Peyer's patch (tissue), 4 donors: ENCODE measurements at places on chromosomes 3 and 15.

DNA sequence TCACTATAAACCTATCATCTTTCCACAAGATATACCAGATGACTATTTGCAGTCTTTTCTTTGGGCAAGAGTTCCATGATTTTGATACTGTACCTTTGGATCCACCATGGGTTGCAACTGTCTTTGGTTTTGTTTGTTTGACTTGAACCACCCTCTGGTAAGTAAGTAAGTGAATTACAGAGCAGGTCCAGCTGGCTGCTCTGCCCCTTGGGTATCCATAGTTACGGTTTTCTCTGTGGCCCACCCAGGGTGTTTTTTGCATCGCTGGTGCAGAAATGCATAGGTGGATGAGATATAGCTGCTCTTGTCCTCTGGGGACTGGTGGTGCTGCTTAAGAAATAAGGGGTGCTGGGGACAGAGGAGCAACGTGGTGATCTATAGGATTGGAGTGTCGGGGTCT is 33.8 kb downstream of the CHDH start:
- no peaks in the 10 kb centered on the region for H3K27me3 ChIP-seq
- no peak overlapping the region for H3K27ac ChIP-seq
- H3K36me3 ChIP-seq: no peaks in the 10 kb centered on the region
- no peak for DNase-seq

DNA sequence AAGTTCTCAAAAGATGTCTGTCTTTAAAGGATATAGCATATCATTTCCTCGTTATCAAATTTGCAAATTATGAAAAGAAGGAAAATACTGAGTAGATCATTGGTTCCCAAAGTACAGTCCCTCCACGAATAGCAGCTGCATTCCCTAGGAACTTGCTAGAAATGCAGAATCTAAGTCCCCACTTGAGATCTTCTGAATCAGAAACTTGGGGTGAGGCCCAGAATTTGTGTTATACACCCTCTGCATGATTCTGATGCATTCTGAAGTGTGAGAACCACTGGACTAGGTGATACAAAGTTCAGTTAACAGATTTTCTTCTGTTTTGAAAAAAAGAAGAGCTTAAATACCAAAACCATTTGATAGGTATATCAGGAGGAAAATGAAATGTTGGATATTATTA is 77.1 kb downstream of the SLC25A26 start:
- no peak overlapping the region for H3K4me3 ChIP-seq
- H3K27me3 ChIP-seq: no peaks in the 10 kb centered on the region
- H3K4me1 ChIP-seq: no peaks in the 10 kb centered on the region
- no peak for DNase-seq
- H3K36me3 ChIP-seq: no peaks in the 10 kb centered on the region

DNA sequence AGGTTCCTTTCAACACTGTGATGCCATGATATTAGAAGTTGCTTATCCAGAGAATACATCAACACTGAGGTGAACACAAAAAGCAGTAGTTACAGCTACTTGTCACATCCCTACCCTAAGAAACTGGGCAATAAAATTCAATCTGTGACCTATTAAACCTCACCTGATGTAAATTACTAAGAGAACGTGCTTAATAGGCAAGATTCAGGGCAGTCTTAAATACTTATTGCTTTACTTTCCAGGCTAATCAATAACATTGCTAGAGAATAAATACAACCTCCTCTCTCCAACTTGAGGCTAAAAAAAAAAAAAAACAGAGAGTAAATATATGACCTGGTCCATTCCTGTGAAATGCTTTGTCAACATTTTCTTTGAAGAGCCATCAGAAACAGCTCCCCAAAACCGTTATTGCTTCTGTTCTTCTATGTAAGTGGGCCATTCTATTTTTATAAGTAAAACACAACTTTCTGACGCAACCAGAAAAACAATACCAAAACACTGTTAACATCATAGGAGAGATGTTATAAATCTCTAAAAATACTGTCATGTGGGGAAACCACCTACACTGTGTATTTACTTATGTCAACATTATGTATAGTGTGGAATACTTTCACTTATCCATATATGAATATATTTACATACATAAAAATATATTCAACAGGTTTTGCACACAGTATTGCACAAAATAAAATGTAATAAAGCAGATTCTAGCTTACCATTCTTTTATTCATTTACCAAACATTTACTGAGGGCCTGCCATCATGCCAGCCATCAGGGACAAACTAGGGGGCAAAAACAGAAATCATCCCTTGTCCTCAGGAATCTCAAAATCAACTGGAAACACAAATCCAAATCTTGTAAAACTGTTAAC is 2.7 kb downstream of the NKIRAS1 start:
- no peak overlapping the region for H3K27ac ChIP-seq
- H3K27me3 ChIP-seq: no peaks in the 10 kb centered on the region
- H3K4me3 ChIP-seq: no peak overlapping the region
- DNase-seq: no peak
- H3K36me3 ChIP-seq: peaks cover 24% of the 10 kb centered on the region

DNA sequence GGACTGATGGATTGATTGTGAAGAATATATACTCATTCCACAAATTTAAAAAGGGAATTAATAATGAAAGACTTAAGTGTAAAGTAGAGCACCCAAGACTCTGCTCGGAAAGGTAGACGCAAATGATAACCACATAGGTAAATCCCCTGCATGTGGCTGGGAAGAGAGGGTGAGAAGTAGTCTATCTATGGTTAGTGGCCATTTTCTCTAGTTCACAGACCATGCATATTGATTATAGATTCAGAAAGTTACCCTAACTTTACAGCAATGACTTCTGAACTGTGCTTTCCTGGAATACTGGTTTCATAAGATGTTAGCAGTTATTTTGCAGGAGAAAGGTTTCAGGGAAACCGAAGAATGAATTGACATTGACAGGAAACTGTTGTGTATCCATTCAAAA is 51.7 kb downstream of the CASR start:
- no peaks in the 10 kb centered on the region for H3K36me3 ChIP-seq
- no peak overlapping the region for H3K27ac ChIP-seq
- H3K4me1 ChIP-seq: no peaks in the 10 kb centered on the region
- H3K27me3 ChIP-seq: no peaks in the 10 kb centered on the region

DNA sequence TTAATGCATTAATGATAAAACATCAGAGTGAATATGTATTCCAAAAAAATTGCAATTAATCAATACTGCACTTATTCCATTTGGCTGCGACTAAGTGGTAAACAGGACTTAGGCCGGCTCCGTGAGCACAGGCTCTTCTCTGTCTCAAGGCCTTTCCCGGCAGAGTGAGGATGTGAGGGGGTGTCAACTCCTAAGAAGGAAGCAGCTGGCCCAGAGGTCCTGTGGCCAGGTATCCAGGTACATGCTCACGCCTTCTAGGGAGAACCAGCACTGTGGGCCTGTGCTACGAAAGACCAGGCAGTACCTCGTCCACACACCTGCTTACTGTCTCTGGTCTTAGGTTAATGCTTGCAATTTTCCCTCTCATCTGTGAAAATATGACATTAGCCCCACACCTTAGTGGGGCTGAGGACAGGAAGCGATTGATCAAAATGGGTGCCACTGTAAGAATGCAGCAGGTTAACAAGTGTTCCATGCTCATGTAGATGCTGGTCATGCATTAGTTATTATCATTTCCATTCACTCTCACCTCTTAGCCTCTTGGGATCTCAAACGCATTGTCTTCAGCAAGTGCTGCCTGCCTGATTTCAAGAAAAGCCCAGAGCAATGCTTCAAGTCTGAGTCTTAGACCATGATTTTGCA is 175.3 kb downstream of the ABHD5 start:
- H3K4me1 ChIP-seq: no peaks in the 10 kb centered on the region
- H3K27me3 ChIP-seq: no peaks in the 10 kb centered on the region
- H3K36me3 ChIP-seq: no peaks in the 10 kb centered on the region

DNA sequence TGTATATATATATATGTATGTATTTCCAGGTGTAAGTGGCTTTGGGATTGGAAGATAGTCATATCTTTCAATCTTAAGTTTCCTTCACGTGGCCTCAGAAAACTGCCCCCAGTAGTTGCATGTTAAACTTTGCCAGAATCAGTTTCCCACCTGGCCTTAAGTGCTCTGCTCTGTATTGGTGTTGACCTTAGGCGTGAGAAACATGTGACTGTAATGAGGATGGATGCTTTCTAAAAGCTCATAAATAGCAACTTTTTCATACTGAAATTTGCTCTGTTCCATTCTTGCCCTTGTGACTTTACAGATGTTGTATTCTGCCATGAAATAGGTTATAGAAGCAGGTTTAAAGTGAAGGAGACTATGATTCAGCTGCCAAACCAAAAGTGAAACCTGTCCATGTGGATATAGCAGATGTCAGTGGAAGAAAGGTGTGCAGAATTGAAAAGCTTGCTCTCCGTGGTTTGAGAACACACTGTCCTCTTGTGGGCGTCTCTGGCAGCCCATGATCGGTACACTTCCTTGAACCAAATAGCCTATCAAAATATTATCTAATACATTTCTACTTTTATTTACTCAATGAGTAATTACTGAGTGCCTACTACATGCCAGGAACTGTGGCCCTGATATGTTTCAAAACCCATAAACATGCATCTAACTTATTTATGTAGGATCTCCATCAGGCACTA is 15.8 kb downstream of the SCG5 start:
- H3K4me3 ChIP-seq: no peak overlapping the region
- no peak overlapping the region for H3K27ac ChIP-seq
- no peaks in the 10 kb centered on the region for H3K4me1 ChIP-seq
- no peaks in the 10 kb centered on the region for H3K36me3 ChIP-seq

GRCh38 chr3:18883571-18883970 is 264.7 kb upstream of the KCNH8 start:
- no peaks in the 10 kb centered on the region for H3K4me1 ChIP-seq
- no peaks in the 10 kb centered on the region for H3K27me3 ChIP-seq
- H3K27ac ChIP-seq: no peak overlapping the region
- H3K36me3 ChIP-seq: no peaks in the 10 kb centered on the region

GRCh38 chr3:194386066-194386465 is 13.0 kb downstream of the GP5 start:
- no peaks in the 10 kb centered on the region for H3K27me3 ChIP-seq
- no peaks in the 10 kb centered on the region for H3K4me1 ChIP-seq
- no peaks in the 10 kb centered on the region for H3K36me3 ChIP-seq

GRCh38 chr15:58021332-58022230 is 43.9 kb downstream of the ALDH1A2 start:
- no peak overlapping the region for H3K4me3 ChIP-seq
- no peaks in the 10 kb centered on the region for H3K27me3 ChIP-seq
- H3K27ac ChIP-seq: no peak overlapping the region
- DNase-seq: no peak

DNA sequence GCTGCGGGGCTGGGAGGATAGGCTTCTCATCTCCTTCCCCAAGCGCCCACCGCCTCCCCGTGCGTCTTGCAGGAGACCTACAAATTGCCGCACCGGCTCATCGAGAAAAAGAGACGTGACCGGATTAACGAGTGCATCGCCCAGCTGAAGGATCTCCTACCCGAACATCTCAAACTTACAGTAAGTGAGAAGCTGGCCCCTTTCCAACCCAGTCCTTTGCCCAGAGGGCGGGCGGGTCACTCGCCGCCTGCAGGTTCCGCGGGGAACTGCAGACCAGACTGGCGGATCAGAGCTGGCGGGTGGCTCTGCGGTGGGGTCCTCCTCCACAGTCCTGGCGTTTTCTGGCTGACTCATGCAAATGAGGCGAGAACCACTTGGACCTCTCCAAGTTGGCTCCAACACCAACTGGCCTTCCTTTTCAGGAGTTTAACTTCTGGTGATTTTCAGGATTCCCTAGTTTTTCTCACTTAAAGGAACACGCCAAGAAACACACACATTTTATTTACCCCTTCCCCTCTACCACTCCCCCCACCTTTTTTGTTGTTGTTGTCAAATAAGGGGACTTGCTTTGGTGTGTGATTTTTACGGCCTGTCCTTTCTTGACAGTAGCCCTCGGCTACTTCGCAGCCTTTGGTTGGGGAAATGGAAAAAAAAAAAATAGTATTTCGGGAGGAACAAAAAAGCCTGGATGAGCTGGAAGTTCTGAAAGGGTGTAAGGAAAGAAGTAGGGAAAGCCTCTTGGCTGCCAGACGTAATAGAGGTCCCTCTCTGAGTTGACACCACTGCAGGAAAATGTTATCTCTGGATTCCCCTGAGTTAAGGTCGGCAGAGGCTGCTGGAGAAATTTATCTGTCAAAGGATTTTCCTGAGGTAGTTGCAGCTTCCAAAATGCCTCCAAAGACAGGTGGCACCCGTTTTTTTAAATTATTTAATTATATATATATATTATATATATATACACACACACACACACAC is 1.3 kb downstream of the BHLHE40 start:
- DNase-seq: peak; percentile 94
- no peaks in the 10 kb centered on the region for H3K36me3 ChIP-seq
- peak overlapping the region; percentile 100 for H3K27ac ChIP-seq
- peak overlapping the region; percentile 75 for H3K4me3 ChIP-seq

DNA sequence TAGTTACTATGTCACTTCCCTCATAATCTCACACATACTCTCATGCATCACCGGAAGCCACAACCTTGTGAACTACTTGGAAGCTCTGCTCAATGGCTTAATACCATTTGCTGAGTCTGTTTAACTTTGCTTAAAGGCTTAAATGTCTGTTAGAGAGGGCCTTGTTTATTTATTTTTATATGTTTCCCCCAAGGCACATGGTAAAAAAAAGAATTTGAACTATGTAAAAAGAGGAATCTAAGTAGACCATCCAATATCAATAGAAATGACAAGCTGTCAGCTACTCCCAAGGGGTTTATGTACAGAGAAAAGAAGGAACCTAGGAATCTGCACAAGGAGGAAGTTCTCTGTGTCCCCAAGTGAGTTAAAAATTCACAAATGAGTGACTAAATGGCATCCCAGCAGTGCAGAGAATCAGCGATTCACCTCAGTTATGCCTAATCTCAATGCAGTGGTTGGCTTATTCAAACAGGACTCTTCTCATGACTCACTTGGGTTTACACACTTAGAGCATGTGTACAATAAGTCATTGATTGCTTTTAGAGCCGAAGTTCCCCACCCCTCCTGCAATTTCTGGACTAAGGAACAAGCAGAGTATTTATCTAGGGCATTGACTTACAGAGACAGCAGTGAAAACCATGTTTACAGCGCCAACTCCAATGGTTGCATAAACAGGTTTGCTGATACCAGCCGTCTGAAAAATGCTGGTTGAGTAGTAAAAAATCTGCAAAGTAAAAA is 24.4 kb downstream of the SLC2A2 start:
- DNase-seq: peak; percentile 69
- H3K27ac ChIP-seq: peak overlapping the region; percentile 58
- no peaks in the 10 kb centered on the region for H3K36me3 ChIP-seq
- H3K4me3 ChIP-seq: no peak overlapping the region
- H3K27me3 ChIP-seq: no peaks in the 10 kb centered on the region

DNA sequence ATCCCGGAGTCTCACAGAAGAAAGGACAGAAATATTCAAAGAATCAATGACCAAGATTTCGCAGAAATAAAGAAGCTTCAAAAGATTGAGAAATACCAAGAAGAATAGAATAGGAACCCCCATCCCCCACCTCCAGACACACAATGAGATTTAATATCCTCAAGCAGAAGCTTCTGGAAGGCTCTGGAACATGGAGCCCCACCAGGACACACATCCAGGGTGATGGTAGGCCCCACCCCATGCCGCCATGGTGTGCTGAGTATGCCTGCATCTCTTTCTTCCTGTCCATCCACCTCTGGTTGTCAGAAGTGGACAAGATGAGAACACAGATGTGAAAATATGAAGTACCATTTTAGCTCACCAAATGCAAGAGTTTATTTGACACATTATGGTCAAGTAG is 19.3 kb downstream of the PRR23E start:
- H3K27me3 ChIP-seq: no peaks in the 10 kb centered on the region
- no peak overlapping the region for H3K27ac ChIP-seq
- H3K36me3 ChIP-seq: no peaks in the 10 kb centered on the region
- no peaks in the 10 kb centered on the region for H3K4me1 ChIP-seq

- DNase-seq: no peak
- no peaks in the 10 kb centered on the region for H3K27me3 ChIP-seq
- H3K27ac ChIP-seq: no peak overlapping the region
- H3K4me3 ChIP-seq: no peak overlapping the region
- no peaks in the 10 kb centered on the region for H3K36me3 ChIP-seq
- H3K4me1 ChIP-seq: no peaks in the 10 kb centered on the region
Observed at GRCh38 chr15:43246261-43246774, 20.4 kb downstream of the TGM5 start.
